ENCODE measurements at places on chromosomes 13 and 19. TPM values are rescaled to one million over a fixed set of nuclear protein-coding genes. Genes with fewer than 3 reads are reported as not detected.

The CEACAM16 gene
- total RNA-seq, result 0.08 TPM

The FPR1 gene
- 0.08 TPM for total RNA-seq

The PIAS4 gene
- 16.4 TPM for total RNA-seq

The CEACAM1 gene
- 1.7 TPM for total RNA-seq

The PEX11G gene
- 1.9 TPM for total RNA-seq

The DPP9 gene
- 63.7 TPM for total RNA-seq

The JSRP1 gene
- total RNA-seq, result 0.75 TPM

The BEST2 gene
- 2.9 TPM for total RNA-seq

The KLHL1 gene
- not detected for total RNA-seq

The CD79A gene
- 0.71 TPM for total RNA-seq

The ZNF20 gene
- total RNA-seq, result 0.08 TPM

The RFPL4A gene
- total RNA-seq, result 0.84 TPM

The POLRMT gene
- total RNA-seq, result 86.6 TPM

The HIPK4 gene
- 0.22 TPM for total RNA-seq

The CYP2A6 gene
- total RNA-seq, result not detected

The CLEC4G gene
- not detected for total RNA-seq

The C5AR1 gene
- 1.5 TPM for total RNA-seq

The TGFBR3L gene
- 1.6 TPM for total RNA-seq

The ZNF471 gene
- total RNA-seq, result 0.03 TPM

The ZNF541 gene
- not detected for total RNA-seq

The KLK10 gene
- 0.09 TPM for total RNA-seq

All from A549 treated with Hydrocortisone at 1 μM for 4 hours (cell line).